CD4-positive, alpha-beta T cell treated with Interleukin-4 for 1 hour (primary cell): ENCODE measurements at places on chromosomes 16 and 17.
A peak's percentile ranks its signal among the peaks of the same experiment; 100 is the strongest.

DNA sequence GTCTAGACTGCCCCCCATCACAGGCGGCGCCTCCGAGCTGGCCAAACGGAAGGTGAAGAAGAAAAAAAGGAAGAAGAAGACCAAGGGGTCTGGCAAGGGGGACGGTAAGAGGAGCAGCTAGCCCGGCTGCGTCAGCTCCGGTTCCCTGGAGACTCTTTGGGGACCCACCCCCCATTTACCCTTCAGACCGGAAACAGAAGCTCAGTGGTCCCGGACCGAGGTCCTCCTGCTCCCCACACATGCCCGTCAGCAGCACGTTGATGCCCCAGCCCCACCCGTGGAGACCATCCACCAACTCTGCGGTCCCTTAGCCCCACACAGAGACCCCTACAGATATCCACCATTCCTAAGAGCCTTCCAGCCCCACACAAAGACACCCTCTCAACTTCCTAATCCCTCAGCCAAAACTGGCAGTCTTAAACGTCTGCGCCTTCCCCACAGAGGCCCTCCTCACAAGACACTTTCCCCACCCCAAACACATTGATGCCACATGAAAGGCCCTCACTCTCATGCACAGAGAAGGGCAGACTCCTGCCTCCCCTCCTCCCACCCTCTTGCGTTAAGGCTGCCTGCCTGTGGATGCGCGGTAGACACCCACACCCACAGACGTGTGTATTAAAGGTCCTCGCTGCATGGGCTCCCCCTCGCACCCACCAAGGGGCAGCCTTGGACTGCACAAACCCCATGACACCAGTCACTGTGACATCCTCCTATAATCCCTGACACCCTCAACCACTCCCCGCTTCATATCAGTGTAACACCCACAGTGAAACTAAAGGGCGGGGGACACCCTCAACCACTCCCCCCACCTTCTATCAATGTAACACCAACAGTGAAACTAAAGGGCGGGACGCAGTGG is 58.2 kb upstream of the RPH3AL start:
- DNase-seq, result peak; percentile 75

DNA sequence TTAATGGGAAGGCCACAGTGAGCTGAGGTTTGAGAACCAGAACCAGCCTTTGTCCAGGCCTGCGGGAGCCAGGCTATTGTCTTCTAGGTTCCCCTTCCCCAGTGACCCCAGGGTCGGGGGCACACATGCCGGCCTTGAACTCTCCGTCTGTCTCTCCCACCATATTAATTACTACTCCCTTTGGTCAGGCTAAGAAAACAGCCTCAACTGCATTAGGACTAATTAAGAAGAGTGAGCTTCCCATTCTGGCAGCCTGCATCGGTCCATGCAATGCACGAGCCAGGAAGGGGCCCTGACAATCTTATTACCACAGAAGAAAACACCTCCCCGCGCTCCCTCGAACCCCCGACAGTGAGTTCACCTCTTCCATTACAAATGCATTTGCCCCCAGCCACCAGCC is 380.2 kb upstream of the ZFHX3 start:
- DNase-seq, result no peak

- DNase-seq, result no peak
Measured at GRCh38 chr17:1995321-1995892, 29.7 kb downstream of the RTN4RL1 start.

DNA sequence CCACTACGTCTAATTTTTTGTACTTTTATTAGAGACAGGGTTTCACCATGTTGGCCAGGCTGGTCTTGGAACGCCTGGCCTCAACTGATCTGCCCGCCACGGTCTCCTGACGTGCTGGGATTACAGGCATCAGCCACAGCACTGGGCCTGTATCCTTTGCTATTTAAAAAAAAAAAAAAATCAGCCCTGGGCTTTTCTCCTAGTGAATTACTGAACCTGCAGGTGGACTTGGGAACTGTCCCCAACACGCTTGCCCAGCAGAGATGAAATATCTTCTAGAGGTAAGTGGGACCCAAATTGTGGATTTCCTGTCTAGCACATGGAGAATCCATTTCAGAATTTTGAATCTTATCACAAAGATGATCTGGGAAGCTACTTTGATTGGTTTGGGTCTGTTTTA is 14.8 kb downstream of the CNOT1 start:
- no peak for DNase-seq

GRCh38 chr16:2959206-2959605 is 4.9 kb upstream of the KREMEN2 start:
- DNase-seq, result no peak
